ENCODE measurements at places on chromosomes 12 and 14.
A peak's percentile ranks its signal among the peaks of the same experiment; 100 is the strongest.

- DNase-seq: no peak
Measured at GRCh38 chr14:45793081-45793480, 540.1 kb upstream of the MIS18BP1 start.

DNA sequence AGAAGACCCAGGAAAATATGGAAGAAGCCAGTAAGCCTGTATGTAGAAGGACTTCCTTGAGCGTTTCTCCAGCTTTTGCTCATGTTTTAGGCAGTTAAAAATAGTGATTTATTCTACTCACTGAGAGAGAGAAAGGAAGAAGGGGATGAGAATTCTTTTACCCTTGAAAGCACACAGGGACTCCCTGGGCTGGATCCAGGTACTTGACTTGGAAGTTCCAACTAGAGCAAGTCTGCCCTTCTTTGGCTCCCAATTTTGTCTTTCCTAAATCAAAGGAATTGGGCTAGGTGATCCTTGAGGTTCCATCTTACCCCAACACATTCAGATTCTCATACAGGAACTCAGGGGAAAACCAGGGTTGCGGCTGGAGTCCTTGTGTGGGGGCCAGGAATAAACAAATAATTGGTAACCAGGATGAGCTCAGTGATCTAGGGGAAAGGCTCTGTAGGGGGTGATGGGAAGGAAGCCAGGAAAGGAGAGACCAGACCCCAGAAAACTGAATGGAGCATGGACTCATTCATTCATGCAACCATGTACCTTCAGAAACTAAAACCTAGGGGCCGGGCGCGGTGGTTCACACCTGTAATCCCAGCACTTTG, 11.5 kb upstream of the ITGA5 start:
- no peak for DNase-seq

GRCh38 chr12:48717252-48717695, 767 bp upstream of the CCNT1 start:
- no peak for DNase-seq

GRCh38 chr14:42556551-42556950, 949.9 kb downstream of the LRFN5 start:
- DNase-seq: no peak

- DNase-seq: no peak
Measured at GRCh38 chr12:71475280-71475679, 35.7 kb downstream of the LGR5 start.

- no peak for DNase-seq
Measured at GRCh38 chr12:65663648-65664047, 160.6 kb upstream of the HMGA2 start.

DNA sequence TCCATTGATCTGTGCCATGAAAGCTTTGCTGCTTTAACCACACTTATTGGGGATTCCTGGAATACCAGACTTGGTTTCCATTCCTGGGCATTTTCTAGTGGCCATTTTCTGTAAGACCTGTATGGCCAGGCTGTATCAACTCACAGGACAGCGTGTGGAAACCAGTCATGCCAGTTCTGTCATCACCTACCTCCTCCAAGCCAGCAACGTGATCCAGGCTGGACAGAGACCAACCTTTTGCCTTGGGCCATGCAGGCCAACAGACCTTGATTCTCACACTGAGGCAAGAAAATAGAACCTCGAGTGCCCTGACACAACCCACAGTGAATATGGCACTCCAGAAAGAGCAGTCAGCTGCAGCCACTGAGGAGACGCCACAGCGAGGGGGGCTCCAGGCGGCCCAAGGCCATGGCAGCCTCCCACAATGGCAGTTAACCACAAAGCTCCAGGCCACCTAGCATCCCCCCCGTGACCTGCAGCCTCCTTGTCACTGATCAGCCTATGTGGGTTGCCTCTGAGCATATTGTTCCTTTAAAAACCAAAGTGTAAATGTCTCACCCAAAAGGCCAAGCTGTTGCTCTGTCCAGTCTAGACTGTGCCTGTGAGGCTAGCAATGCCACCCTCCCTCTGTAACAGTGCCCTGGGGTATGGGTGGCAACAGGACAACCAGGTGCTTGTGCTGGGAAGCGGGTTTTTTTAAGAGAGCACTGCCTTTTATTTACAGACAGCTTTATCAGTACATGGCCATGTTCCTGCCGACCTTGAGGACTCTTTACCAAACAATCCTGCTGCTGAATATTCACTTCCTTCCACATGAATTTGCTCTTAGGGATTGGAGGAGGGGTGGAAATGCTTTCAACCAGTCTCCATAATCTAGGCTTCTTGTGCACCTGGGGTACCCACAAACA, 168.7 kb upstream of the HIF1A start:
- DNase-seq: no peak

DNA sequence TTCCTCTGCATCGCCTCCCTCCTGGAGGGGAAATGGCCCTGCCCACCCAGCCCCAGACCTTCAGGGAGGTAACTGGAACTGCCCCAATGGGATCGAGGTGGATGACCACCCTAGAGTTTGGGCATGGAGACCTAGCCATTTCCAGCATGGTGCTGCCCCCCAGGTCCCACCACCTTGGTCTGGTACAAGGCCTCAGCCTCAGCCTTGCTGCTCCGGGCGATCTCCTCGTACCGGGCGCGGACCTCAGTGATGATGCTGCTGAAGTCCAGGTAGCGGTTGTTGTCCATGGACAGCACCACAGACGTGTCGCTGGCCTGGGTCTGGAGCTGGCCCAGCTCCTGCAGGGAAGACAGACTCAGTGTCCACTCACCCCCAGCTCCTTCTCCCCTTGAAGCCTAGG, 4.4 kb downstream of the KRT78 start:
- no peak for DNase-seq

DNA sequence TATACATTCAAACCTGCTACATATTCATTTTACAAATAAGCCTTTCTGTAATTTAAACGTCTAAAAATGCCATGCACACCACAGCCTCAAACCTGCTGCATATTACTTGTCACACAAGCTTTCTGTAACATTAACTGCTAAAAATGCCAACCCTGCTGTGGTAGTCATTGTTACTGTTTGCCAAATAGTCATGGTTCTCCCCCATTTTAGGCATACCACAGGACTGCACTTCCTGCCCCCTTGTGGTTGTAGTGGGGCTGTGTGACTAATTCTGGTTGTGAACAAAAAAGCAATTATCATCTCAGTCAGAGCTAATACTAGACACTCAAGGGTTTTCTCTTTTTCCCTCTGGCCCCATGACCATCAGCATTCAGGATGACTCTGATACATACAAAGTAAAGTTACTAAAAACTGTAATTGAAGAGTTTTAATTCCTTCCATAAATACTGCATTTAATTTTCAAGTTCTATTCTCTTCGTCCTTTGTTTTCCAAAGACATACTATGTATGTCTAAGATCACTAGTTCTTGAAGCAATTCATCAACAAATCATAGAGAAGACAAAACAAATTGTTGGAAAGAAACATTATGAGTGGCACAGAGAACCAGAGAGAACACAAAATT, 5.7 kb upstream of the SLC35F4 start:
- no peak for DNase-seq

DNA sequence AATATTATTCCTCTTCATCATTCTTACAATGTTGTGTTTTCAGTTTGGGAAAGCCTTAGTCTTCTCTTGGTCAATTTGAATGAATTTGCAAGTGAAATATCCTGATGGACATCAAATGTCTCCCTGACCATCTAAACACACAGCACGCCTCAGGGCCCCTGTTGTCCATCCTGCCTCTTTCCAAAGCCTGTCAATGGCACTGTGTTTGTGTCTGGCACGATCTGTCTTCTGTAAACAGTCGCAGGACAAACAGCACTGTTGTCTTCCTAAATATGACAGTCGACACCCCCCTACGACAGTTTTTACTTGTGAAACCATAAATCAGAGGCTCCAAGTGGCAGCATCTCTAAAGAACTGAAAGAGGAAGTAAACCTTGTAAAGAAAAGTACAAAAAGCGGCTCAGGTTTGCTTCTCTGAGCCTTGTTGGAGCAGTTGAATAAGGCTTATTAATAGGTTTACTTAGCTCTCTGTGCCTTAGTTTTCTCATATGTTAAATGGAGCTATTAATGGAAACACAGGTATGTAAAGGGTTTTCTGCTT, 285.8 kb downstream of the NRXN3 start:
- DNase-seq: no peak

DNA sequence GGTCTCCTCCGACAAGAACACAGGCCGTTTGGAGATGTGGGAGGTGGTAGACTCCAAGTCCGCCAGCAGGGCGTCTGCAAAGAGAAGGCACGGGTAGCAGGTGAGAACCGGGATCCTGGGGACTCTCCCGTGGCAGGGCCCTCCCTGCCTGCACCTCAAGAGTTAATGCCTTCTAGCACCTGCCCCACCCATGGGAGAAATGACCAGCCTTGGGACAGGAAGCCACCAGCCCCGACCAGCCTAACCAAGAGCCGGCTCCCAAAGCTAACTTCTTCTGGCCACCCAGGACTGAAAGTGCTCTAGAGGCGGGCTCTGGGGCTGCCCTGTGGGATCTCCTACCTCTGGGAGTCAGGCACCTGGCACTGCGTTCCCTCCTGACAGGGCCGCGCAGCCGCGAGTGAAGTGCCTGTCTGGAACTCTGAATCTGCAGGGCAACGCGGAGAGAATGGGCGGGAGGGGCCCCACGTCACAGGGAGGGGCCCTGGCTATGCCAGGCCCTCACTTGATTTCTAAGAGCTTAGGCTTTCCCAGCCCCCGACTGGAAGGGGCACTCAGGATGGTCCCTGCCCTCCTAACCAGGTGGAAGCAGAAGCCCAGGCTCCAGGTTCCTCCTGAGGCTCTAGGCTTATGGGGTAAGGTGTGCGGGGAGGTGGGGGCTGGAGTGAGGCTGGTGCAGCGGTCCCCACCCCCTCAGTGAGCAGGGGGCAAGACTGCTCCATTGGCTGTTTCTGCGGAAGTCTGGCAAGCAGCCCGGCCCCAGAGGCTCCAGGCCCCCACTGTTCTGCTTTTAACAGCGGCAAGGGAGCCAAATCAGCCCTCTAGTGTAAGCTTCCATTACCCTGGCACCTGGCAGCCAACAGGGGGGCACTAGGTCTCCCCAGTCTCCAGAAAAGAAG, 23.6 kb upstream of the RPLP0 start:
- peak; percentile 65 for DNase-seq

GRCh38 chr12:5577211-5577612, 145.3 kb downstream of the NTF3 start:
- DNase-seq: no peak

- no peak for DNase-seq
Measured at GRCh38 chr12:15427913-15428312, 105.6 kb downstream of the PTPRO start.

GRCh38 chr12:41476499-41477439, 288.6 kb downstream of the PDZRN4 start:
- no peak for DNase-seq

DNA sequence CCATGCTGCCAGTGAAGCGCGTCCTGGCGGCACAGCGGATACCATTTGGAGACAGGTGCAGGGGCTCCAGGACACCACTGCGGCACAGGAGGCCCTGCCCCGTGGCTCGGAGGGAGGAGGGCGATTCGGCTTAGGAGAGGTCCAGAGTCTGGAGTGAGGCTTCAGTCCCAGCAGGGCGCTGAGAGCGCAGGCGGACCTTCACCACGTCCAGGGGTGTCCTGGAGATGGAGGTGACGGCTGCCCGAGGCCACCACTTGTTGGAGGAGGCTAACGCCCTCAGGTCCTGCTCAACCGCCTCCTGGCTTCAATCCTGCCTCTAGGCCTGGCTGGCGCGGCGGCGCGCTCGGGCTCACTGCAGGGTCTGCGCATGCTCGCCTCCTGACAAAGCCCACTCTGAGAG, 45.7 kb downstream of the EIF2S3B start:
- DNase-seq: no peak

DNA sequence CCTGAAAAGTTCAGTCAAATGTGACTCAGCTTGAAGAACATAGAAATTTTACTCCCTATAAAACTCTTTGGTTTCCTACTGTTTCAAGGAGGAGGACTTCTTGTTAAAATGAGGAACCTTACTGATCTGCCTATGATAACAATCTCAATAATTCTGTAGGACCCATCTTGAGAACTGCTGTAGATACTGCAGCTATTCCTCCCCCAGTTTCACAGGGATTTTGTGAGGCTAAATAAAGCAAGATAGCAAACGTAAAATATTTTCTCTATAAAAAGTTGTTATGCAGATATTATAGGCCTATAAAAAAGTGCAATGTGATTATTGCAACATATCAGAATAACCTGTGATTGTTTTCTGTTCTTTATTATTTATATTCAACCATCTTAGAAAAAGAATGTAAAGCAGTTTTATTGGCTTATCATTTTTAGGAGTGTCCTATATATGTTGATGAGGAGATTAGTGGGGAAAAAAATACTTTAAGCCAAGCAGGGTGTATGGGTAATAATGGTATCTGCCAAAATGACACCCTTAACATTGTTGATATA, 12.1 kb downstream of the CLEC14A start:
- no peak for DNase-seq

DNA sequence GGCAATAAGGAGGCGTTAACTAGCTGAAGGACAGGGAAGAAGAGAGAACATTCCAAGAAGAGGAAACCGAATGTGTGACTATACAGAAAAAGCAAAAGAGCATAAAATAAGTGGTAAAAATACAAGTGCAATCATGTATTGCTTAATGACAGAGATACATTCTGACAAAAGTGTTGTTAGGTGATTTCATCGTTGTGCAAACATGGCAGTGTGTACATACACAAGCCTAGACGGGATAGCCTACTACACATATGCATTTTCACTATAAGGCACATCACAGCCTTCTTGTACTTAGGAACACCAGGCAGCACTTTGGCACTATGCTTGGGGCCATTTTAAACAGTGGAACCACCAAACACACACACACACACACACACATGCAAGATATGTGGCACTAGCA, 299.3 kb downstream of the BCAT1 start:
- DNase-seq: no peak

- no peak for DNase-seq
Measured at GRCh38 chr14:82385048-82385447, 851.4 kb upstream of the SEL1L start.

DNA sequence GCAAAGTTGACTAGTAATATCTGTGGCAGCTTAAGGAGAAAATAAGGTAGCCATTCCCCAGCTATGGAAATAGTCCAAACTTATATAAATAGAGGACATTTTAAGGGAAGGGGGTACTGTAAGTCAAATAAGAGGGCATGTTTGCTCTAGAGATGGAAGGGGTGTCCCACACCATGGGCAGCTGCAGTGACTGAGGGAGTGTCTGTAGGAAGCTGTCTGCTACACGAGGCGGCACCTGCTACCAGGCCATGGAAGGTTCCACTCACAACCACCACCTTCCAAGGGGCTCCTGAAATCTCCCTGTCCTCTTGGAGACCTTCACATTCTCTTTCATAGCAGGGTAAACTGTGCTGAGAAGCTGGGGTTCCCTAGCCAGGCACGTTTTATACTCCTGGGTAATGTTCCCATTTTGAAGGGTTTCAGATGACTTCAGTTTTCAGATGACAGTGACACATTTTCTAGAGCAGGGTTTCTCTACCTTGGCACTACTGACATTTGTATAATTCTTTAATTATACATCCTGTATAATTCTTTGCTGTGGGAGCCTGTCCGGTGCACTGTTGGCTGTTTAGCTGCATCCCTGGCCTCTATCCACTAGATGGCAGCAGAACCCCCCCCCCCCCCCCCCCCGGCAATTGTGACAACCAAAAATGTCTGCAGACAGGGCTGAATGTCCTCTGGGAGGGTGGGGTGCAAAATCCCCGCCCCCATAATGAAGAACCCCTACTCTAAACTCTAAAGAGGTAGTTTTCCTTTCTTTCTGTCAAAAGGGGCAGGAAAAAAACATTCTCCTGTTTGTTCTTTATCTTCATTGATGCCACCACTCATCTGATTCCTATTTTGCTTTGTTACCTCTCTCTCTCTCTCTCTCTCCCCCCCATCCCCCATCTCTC, 11.6 kb upstream of the SMCO2 start:
- no peak for DNase-seq

GRCh38 chr12:92085040-92085735, 60.5 kb downstream of the BTG1 start:
- no peak for DNase-seq
